ENCODE measurements at places on chromosomes 5 and 9.

GRCh38 chr5:110441035-110441434 lies 285.4 kb downstream of the TMEM232 start:
- DNase-seq, result no peak

DNA sequence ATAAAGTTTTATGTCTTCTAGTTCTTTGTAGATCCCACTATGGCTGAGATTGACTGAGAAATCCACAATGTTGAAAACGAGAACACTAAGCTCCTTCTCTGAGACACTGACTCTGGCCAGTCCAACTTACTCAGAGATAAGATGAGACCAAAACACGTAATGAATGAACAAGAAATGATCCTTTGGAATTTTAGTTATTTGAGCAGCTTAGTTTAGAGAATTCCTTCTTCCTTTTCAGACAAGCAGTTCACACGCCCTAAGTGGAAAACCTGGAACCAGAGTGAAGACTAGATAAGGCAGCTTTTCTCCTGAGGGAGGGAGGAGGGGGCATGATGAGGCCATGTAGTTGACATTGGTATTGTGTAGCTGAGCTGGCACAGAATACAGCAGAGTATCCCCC lies 139.6 kb downstream of the GABRB2 start:
- DNase-seq, result no peak

- no peak for DNase-seq
These were observed 355.9 kb upstream of the TLE4 start for GRCh38 chr9:79215821-79216220.

GRCh38 chr5:55021410-55021809 lies 2.6 kb upstream of the GZMK start:
- DNase-seq, result no peak

GRCh38 chr9:121645853-121646807 lies 5.3 kb upstream of the DAB2IP start:
- DNase-seq, result no peak

DNA sequence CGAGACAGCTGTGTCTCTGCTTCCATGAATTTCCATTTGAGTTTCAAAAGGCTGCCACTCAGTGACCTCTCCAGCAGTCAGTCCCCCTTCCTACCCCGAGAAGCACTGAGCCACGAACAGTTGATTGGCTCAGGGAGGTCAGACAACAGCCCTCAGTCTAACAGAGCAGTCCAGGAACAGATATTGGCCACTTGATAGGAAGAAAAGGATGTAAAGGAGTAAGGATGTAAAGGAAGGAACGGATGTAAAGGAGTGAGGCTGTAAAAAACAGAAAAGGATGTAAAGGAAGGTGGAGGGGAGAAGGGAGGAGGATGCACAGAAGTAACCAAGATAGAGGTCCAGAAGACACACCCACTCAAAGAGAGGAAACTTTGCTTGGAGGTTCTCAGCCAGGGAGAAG lies 3.2 kb upstream of the NR4A3 start:
- no peak for DNase-seq

DNA sequence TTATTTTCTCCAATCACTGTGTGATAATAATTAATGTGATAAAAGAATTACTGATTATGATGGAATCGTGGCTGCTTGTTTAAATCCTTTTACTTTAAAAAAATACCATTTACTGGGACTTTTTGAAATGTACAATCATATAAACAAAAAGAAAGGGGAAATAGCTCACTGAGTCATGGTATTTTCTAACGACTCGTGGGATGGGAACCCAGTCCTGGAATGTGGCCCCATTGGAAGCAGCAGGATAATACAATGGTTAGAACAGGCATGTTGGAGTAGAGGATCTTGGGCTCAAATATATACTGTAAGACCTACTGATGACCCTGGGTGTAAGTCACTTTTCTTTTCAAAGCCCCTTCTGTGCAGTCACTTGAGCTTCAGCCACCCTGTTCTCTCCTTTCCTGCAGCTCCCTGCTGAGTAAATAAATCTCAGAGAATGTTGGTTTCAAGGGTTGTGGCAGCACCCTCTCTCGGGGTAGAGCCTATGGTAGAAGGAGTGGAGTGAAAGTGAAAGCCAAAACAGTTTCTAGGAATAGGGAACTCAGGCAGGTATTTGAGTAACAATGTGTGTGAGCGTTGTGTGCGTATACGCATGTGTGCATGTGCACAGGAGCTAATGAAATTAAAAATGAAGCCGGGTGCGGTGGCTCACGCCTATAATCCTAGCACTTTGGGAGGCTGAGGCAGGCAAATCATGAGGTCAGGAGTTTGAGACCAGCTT lies 40.8 kb upstream of the LARP1 start:
- DNase-seq, result no peak

DNA sequence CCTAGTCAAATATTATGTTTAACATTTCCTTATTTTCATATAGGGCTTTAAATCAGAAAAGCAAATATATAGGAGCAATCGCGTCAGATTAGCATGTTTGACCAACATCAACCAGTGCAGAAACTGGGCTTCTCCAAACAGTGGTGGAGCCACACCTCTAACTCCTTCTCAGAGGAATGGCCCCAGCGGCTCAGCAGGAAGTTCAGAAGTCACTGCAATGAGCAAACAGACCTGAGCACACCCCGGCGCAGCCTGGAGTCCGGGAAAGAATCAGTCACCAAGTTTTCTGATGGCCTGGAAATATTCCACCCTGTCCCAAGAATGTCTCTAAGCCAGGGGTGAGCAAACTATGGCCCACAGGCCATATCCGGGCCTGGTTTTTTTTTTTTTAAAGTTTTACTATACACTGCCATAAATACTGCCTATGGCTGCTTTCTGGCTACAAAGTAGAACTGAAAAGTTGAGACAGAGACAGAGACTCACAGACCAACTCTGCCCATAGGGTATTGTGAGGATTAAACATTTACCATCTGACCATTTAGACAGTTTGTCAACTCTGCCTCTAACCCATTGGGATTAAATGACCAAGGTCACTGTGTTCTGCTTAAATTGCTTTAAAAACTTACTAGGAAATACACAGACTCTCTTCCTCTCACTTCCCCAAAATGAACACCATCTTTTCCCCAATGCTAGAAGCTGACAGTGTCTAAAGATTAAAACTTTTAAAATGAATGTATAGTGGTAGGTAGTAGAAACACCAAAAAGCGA lies 5.4 kb downstream of the GOLM1 start:
- peak; percentile 15 for DNase-seq

Data from NCI-H510A (cell line).